ENCODE measurements at places on chromosomes 7 and 10.
A peak's percentile ranks its signal among the peaks of the same experiment; 100 is the strongest.

- no peaks in the 10 kb centered on the region for H3K4me1 ChIP-seq
- DNase-seq, result peak; percentile 77
- no peak overlapping the region for H3K4me3 ChIP-seq
- no peak overlapping the region for H3K27ac ChIP-seq
- H3K36me3 ChIP-seq, result no peaks in the 10 kb centered on the region
- H3K27me3 ChIP-seq, result no peaks in the 10 kb centered on the region
Observed at GRCh38 chr10:78143576-78143975, 109.9 kb downstream of the RPS24 start.

DNA sequence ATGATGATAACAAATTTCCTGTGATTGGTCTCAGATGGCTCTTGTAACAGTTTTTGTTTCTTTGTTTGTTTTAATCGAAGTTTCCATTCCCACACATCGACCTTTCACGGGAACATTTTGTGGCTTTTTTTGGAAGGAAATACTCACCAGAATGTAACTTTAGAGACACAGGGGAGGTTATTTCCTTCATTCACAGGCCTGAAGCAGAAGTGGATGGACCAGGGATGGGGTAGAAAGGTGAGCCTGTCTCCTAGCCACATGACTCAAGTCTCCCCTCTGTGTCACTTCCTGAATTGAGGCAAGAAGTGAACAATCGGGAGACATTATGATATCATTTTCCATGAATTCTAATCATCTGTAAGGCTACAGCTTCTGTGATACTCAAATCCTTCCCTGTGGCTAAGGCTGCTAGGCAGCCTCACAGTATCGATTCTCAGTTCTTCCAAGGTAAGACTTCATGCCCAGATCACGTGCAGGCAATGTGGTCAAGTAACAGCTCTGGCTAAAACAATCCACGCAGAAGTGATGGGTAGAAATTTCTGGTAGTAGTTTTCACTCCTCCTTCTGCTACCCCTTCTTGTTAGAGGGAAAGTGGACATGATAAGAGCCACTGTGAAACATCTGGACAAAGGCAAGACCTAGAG is 203.9 kb upstream of the NEBL start:
- no peak for DNase-seq
- peaks cover 10% of the 10 kb centered on the region for H3K4me1 ChIP-seq
- no peak overlapping the region for H3K4me3 ChIP-seq
- peak overlapping the region; percentile 60 for H3K27ac ChIP-seq

DNA sequence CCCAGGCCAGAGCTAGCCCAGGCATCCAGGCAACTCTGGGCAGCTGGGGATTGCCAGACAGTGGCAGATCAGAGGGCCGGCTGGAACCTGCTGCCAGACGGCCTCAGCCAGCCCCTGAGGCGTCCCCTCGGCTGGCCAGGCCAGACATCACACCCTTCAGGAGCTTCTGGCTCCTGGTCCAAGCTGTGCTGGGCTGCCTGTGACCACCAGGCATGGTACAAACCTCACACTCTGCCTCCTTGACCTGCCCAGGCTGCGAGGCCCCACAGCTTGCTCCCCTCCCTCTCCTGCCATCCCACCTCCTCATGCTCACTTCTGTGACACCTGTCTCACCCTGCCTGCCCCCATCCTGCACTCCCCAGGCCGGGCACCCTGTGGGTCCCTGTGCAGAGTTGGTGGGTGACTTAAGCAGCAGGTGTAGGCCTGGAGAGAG is 5.7 kb downstream of the DEPP1 start:
- no peaks in the 10 kb centered on the region for H3K27me3 ChIP-seq
- peaks cover 36% of the 10 kb centered on the region for H3K4me1 ChIP-seq
- DNase-seq, result no peak
- H3K4me3 ChIP-seq, result no peak overlapping the region
- H3K27ac ChIP-seq, result no peak overlapping the region

DNA sequence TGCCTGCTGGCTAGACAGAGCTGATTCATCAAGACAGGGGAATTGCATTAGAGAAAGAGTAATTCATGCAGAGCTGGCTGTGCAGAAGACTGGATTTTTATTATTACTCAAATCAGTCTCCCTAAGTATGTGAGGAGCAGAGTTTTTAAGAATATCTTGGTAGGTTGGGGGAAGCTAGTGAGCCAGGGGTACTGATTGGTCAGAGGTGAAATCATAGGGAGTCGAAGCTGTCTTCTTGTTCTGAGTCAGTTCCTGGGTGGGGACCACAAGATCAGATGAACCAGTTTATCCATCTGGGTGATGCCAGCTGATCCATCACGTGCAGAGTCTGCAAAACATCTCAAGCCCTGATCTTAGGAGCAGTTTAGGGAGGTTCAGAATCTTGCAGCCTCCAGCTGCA is 39.8 kb downstream of the FOXI2 start:
- no peak overlapping the region for H3K27ac ChIP-seq
- no peaks in the 10 kb centered on the region for H3K36me3 ChIP-seq
- no peaks in the 10 kb centered on the region for H3K27me3 ChIP-seq
- no peak overlapping the region for H3K4me3 ChIP-seq

DNA sequence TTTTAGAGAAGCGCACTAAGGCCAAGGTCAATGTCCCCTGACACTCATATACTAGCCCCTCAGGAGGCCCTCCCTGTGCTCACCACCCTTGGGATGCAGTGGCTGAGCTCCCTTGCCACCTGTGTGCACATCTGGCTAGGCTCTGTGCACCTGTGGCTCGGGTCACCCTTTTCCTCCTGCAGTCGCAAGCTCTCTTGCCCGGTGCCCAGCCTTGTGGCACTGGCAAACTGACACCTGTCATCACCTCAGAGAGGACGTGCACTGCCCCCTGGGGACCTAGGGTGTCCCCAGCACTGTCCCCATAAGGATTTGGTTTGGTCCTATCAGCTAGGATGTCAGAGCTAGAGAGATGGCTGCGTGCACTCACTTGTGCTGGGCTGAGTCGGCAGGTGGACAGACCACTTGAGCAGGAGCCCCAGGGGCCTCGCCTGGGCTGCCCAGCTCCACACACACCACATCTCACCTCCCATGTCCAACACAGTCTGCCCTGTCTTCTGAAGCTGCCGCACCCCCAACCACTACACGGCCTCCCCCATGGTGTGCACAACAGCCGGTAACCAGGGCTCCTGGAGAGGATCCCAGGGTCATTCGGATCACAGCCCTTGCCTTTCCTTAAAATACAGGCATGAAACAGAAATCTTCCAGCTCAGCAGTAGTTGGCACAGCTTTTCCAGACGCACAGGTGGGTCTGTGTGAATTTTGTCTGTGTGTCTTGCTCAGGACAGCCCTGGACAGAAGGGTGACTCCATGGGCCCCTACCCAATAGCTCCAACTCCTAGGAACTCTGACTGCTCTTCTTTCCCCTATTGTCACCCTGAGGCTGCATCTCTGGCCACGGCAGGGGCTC is 111.0 kb downstream of the GRID1 start:
- DNase-seq, result peak; percentile 81
- H3K4me1 ChIP-seq, result no peaks in the 10 kb centered on the region
- no peaks in the 10 kb centered on the region for H3K27me3 ChIP-seq

DNA sequence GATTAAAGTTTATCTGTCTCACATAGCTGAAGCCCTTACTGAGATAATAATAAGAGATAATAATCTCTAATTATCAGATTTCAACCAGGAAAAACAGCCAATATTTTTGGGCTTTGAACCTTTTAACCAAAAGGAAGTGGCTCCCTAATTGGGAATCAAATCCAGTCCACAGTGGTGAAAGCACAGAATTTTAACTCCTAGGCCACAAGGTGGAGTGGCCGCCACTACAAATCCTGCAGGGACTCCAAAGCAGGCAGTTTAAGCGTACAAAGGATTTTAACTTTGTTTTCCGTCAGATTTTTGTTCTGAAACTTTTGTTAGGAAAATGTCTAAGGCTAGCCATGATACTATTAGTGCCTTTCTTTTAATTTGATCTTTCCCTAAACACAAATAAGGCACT is 99.6 kb upstream of the CCNY start:
- no peaks in the 10 kb centered on the region for H3K27me3 ChIP-seq
- no peak overlapping the region for H3K27ac ChIP-seq
- H3K36me3 ChIP-seq, result no peaks in the 10 kb centered on the region
- no peak for DNase-seq
- H3K4me1 ChIP-seq, result no peaks in the 10 kb centered on the region

GRCh38 chr7:2242541-2243429 is 759 bp downstream of the NUDT1 start:
- H3K4me1 ChIP-seq, result peaks cover 24% of the 10 kb centered on the region
- H3K27ac ChIP-seq, result peak overlapping the region; percentile 76
- peak overlapping the region; percentile 98 for H3K4me3 ChIP-seq
- no peaks in the 10 kb centered on the region for H3K27me3 ChIP-seq
- DNase-seq, result no peak

DNA sequence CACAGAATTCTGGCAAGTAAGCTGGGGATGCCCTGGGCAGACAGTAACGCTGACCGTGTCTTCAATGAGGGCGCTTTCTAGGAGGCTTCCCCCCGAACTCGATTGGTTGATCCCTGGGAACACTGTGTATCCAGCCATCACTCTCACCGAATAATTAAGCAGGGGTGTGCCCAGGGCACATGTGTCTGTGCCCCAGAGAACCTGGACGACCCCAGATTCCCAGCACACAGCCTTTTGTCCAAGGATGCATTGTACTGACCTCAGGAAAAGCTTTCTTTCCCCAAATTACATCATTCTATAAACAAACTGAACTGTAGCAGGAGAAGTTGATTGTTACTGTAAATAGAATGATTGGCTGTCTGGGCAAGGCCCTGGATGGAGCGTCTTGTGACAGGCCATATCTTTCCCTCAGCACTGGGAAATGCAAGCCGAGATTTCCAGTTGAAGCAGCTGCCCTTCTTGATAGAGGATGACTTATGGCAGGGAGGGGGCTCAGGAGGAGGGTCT is 6.6 kb upstream of the DEPP1 start:
- H3K36me3 ChIP-seq, result no peaks in the 10 kb centered on the region
- peaks cover 26% of the 10 kb centered on the region for H3K4me1 ChIP-seq
- no peaks in the 10 kb centered on the region for H3K27me3 ChIP-seq

- H3K4me1 ChIP-seq, result no peaks in the 10 kb centered on the region
- H3K27me3 ChIP-seq, result no peaks in the 10 kb centered on the region
- no peaks in the 10 kb centered on the region for H3K36me3 ChIP-seq
- H3K4me3 ChIP-seq, result no peak overlapping the region
Observed at GRCh38 chr10:1247598-1248261, 191.5 kb downstream of the WDR37 start.

- no peaks in the 10 kb centered on the region for H3K27me3 ChIP-seq
- H3K36me3 ChIP-seq, result no peaks in the 10 kb centered on the region
- H3K4me1 ChIP-seq, result no peaks in the 10 kb centered on the region
- H3K27ac ChIP-seq, result no peak overlapping the region
- DNase-seq, result no peak
Observed at GRCh38 chr10:80855348-80855971, 317.8 kb downstream of the SH2D4B start.

DNA sequence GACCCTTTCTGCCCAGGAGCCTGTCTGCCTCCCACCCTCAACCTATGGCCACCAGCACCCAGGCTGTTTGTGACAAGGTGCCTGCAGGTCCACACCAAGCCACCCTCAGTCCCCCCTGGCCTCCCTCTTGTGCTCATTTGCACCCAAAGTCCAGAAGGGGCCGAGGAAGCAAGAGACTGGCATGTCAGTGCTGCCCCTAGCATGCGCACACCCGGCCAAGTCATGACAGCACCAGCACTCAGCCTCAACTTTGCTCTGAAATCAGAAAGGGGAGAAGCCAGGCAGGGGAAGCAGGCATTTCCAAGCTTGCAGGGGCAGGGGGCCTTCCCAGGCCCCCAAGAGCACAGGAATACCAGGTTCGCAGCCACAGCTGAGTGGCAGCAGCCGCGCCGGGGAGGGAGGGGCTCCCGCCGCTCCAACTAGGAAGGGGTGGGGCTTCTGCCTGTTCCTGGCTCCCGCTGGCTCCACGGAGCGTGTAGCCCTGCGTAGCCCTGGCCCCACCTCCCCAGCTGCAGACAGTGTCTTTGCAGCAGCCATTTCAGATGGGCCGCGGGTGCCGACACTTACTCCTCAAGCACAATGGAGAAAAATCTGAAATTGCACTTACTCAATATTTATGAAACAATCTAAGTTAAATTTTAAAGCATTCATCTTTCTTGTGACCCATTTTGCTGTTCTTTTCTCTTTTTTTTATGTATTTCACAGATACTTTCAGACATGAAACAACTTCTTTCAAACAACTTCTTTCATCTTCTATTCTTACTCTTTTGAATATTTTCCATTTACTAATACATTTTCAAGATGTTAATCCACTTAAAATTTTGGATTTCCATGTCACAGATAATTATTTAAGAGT is 54.9 kb upstream of the ABCB5 start:
- no peak overlapping the region for H3K4me3 ChIP-seq
- H3K36me3 ChIP-seq, result no peaks in the 10 kb centered on the region
- H3K27me3 ChIP-seq, result no peaks in the 10 kb centered on the region
- DNase-seq, result no peak

All from vagina (tissue), 2 donors.